ENCODE measurements at places on chromosomes 5 and 9.

DNA sequence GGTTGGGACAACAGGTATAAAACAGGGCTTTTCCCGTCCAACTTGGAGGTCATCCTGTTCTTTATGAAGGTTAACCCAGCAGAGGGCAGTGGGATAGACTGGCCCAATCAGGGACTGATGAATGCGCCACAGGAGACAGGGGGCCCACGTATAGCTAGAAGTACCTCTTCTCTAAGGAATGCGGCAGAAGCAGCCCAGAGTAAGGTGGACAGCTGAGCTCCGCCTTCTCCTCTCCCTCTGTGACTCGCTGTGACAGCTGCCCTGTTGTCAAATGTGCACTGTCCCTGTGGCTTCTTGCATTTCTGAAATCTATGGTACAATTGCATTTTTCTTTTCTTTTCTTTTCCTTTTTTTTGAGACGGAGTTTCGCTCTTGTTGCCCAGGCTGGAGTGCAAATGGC is 306.6 kb downstream of the FBXL7 start:
- DNase-seq = no peak

GRCh38 chr9:112945620-112946208 is 55.0 kb upstream of the SLC46A2 start:
- no peak for DNase-seq

- no peak for DNase-seq
These were observed 2.5 kb upstream of the SPRY4 start for GRCh38 chr5:142327111-142327842.

GRCh38 chr9:80866576-80867227 is 822.6 kb downstream of the TLE1 start:
- DNase-seq = no peak

GRCh38 chr5:159440235-159440634 is 109.9 kb upstream of the IL12B start:
- no peak for DNase-seq

GRCh38 chr5:7907612-7908011 is 38.7 kb downstream of the MTRR start:
- no peak for DNase-seq

DNA sequence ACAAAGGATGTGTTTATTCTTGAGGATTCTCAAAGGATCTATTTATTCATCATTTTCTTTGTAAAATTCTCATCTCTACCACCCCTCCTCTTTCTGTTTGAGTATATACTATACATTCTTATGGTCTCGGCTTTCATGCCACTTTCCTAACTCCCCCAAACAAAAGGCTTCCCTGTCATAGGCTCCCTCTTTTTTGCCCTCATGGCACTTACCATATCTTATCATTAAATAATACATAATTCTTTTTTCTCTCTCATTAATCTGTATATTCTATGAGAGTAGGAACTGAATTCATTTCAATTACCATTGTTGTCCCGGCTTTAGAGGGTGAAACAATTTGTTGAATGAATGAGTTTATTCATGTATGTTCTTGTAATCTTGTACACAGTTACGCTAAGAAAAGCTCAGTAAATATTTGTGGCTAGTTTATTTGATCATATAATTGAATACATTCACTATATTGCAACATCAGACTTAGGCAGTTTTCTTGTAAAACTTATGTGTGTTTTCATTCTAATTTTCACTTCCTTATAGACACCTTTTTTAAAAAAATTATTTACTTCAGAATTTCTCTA is 254.6 kb downstream of the EDIL3 start:
- no peak for DNase-seq

DNA sequence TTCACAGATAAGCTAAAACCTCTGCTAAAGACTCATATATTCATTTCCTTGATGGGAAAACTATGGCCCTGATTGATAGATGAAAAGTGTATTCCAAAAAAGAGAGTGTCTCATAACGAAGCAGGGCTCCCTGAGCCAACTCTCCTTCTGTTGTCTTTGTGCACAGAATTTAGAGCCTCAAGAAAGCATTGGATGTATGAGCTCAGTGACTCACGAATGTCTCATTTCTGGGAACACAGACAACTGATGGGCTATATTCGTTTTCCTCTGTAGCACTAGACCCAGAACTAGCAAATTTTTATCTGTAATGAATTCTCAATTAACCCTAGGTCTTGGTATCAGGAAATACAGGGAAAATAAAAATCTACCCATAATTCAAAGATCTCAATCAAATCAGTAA is 88.4 kb downstream of the LMNB1 start:
- no peak for DNase-seq

DNA sequence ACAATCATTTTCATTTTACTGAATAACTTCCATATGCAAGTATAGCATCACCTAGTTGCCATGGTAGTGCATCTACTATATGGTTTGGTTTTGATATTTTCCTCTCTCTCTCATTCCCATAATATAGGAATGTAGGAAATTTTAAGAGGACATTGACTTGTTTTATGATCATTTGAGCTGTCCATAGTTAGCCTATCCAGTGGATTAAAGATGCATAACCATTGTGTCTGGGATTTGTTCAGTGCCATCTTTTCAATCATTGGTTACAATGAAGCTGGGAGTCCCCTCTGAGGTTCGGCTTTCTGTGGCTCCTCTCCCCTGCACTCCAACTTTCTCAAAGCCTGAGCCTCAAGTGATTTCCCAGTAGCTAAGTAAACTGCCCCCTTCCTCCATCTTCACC is 458.5 kb downstream of the RAB3C start:
- no peak for DNase-seq

- DNase-seq = no peak
These were observed 137.9 kb upstream of the OTULINL start for GRCh38 chr5:14443671-14444093.

DNA sequence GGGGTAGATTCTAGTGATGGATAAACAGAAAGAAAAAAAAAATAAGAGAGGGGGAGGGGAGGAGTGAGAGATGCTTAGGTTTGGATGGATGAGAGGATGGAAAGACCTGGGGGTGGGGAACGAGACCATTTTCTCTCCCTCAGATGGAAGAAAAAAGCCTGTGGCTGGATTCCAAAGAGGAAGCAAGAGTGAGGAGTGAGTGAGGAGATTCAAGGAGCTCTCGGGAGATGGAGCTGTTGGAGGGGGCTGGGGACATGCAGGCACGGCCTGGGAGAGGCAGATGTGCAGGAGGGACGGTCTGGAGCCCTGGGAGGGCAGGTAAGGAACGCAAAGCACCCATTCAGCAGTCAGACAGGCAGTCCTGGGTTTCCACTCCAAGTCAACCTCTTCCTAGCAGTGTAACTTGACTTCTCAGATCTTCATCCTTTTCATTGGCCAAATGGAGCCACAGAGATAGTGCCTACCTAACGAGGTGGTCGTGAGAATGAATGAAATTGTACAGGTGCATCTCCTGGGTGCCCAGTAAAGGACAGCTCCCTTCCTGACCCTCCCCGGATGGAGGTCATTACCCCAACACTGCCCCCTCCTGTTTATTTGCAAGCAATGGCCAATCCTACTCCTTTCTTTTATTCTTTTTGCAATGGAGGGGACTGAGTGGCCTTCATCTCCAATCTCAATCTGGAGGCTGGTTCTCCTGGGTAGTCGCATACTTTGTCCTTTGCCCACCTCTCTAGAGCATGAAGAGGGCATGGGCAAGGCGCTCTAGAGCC is 52.2 kb downstream of the PCDH1 start:
- DNase-seq = no peak

- no peak for DNase-seq
These were observed 27.1 kb upstream of the SLC6A19 start for GRCh38 chr5:1174122-1174936.

GRCh38 chr5:157476702-157477408 is 16.8 kb downstream of the NIPAL4 start:
- no peak for DNase-seq

- no peak for DNase-seq
These were observed 627.4 kb downstream of the TLR4 start for GRCh38 chr9:118331622-118332045.

DNA sequence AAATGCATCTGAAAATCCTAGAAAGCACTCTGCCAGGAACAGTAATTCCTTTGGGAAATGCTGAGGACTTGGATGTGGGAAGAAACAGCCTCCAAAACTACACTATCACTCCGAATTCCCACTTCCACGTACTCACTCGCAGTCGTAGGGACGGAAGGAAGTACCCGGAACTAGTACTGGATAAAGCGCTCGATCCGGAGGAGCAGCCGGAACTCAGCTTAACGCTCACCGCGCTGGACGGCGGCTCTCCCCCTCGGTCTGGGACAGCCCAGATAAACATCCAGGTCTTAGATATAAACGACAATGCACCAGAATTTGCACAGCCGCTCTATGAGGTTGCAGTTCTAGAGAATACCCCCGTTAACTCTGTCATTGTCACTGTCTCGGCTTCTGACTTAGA is 786 bp downstream of the PCDHB3 start:
- DNase-seq = no peak

DNA sequence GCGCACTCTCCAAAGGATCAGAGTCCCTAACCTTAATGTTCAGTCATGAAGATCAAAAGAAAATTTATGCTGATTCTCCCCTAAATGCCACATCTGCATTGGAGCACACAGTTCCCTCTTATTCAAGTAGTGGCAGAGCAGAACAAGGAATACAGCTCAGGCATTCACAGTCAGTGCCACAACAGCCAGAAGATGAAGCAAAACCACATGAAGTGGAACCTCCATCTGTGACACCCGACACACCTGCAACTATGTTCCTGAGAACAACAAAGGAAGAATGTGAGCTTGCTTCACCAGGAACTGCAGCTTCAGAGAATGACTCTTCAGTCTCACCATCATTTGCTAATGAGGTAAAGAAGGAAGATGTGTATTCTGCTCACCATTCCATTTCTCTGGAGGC is 40.0 kb downstream of the CMYA5 start:
- no peak for DNase-seq
